ENCODE measurements at places on chromosomes 1 and 21.

GRCh38 chr1:209692296-209692695 is 12.3 kb upstream of the HSD11B1 start:
- DNase-seq: no peak

- DNase-seq: no peak
These were observed 50.2 kb upstream of the VTCN1 start for GRCh38 chr1:117260761-117261423.

DNA sequence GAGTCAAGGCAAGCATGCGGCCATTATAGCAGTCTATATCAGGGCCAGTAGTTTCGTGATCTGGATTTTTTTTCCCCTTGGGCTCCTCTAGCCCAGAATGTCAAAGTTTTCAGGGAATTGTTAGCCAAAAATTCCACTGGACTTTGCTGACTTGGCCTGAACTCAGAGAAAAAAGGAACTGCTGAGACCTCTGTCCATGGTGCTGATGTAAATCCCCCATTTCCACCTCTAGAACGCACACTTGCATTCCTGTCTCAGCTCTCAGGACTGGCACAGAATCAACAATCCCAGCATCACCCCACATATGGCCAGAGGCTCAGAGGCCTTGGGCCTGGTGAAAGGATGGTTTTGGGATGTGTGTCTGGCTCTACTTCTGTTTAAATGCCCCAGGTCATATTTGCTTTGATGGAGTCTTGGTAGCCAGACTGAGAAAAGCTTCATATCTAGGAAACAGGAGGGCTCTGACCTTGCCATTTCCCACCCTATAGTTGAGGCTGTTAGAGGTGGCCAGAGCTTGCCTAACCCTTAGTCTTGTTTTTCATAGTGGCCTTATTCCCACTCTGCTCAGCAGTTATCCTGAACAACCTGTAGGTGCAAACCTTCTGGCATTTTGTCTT is 16.9 kb upstream of the EFCAB14 start:
- DNase-seq: peak; percentile 57

DNA sequence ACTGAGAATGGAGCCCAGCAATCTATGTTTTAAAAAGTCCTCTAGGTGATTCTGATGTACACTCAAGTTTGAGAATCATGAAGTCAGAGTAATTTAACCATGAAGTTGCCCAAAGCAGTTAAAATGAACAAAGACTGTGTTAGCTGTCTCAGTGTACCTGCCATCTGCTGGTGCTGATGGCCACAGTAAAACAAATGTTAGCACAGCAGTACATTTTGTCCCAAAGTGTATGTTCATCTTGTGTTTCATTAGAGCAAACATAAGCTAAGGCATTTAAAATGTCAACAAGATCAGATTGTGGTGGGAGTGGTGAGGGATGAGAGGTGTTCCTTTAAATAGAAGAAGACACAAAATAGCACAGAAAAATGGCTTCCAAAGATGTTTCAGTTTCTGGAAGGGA is 31.1 kb downstream of the FYB2 start:
- DNase-seq: no peak

GRCh38 chr1:57319791-57320190 is 104.1 kb downstream of the DAB1 start:
- DNase-seq: no peak

GRCh38 chr1:11176081-11176706 is 13.0 kb upstream of the ANGPTL7 start:
- DNase-seq: no peak

GRCh38 chr1:174314433-174314832 is 133.3 kb upstream of the GPR52 start:
- DNase-seq: no peak

- no peak for DNase-seq
These were observed 11.7 kb upstream of the RGS2 start for GRCh38 chr1:192797143-192797542.

DNA sequence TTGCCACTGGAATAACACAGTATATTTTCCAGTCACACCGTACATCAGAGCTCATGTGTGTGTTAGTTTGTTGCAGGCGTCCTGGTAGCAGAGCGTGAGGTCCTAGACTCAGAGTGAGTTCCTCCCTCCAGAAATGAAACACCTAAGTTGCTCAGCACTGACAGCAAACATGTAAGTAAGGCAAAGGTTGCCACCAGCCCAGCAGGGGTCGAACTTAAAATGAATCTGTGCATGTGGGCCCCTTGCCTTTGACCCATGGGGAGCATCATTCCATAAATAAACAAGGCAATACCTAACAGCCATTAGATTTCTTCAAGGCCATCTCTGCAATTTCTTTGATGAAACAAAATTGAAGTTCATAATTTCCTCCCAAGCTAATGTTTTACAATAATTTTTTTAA is 125.3 kb upstream of the ERG start:
- no peak for DNase-seq

- DNase-seq: no peak
These were observed 46.9 kb downstream of the SLC45A1 start for GRCh38 chr1:8364528-8365442.

DNA sequence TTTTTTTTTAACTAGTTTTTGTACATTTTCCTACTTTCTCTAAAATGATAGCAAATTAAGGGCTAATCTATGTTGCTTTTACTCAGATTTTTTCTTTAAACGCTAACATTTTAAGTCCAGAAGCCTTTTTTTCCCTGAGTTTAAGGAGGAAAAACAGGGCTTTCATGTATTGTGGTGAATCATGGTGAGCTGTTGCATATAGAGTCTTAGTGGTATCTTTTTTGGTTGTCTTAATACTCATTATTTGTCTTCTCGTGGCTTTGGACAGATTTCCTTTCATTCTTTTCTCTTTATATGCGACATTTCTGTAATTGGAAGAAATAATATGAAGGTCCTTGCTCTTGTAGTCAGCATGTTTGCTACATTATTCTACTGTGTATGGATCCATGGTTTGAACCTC is 1015.6 kb downstream of the PLA2G4A start:
- no peak for DNase-seq

DNA sequence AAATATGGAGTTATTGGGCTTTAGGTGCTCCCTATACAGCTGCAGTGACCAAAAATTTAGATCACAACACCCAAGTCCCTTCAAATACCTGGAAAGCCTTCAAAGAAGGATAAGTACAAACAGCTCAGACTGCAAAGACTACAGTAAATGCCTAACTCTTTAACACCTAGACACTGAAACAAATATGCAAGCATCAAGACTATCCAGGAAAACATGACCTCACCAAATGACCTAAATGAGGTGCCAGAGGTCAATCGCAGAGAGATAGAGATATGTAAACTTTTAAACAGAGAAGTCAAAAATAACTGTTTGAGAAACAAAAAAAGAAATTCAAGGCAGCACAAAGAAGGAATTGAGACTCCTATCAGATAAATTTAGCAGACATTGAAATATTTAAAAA is 753.8 kb upstream of the B3GALT2 start:
- DNase-seq: no peak

GRCh38 chr1:23796466-23797271 is 3.9 kb downstream of the GALE start:
- DNase-seq: no peak

DNA sequence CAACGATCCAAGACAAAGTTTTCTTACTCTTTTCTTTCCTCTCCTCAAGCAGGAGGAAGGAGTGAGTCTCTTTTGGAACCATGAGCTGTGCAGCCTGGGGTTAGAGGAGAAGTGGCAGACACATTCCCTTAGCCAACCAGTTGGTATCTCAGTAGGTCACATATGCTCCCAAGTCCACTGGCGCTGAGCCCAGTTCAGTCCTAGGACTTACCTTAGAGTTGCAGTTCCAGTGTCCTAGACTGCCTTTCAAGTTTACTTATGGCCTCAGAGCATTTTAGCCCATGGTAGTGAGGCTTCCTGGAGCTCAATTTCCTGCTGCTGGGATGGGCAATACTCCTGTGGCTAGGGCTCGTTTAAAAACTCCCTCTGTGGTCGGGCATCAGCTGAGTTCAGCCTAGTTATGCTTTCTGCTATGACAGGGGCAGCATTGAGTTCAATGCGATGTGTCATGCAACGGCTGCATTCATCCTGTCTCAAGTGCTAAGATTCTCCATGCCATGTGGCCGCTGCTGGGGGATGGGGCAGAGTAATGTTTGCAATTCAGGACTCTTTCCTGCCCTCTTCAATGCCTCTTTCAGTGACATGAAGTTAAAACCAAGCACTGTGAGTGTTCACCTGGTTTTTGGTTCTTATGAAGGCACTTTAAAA is 103.8 kb downstream of the LRRC7 start:
- peak; percentile 62 for DNase-seq

GRCh38 chr1:165647517-165647916 is 16.5 kb downstream of the MGST3 start:
- DNase-seq: no peak

GRCh38 chr21:26140164-26140579 is 30.4 kb downstream of the APP start:
- peak; percentile 35 for DNase-seq

DNA sequence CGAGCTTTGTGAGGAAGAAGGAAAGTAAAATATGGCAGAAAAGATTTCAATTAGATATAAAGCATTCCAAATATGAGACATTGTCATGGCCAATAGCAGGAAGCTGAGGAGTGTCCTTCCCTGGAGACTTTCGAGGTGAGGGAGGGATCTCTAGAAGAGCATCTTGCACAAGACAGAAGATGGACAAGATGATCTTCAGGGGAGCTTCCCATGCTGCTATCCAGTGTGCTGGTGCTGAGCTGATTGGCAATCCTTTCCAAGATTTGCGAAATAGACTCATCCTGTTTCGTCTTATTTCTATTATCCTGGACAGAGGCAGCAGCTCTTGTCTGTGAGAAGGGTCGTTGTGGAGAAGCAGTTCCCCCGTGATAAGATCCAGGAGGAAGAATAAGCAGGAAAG is 342.0 kb upstream of the CAMK1G start:
- no peak for DNase-seq

- DNase-seq: no peak
These were observed 684 bp downstream of the ZBTB8B start for GRCh38 chr1:32465578-32465933.

GRCh38 chr1:186845576-186846210 is 16.9 kb downstream of the PLA2G4A start:
- no peak for DNase-seq

- no peak for DNase-seq
These were observed 50.6 kb downstream of the COLGALT2 start for GRCh38 chr1:183986941-183987340.
